ENCODE measurements at places on chromosomes 1 and 21.
A peak's percentile ranks its signal among the peaks of the same experiment; 100 is the strongest.

GRCh38 chr1:228058172-228058948 is 24.1 kb upstream of the ARF1 start:
- no peak for DNase-seq

DNA sequence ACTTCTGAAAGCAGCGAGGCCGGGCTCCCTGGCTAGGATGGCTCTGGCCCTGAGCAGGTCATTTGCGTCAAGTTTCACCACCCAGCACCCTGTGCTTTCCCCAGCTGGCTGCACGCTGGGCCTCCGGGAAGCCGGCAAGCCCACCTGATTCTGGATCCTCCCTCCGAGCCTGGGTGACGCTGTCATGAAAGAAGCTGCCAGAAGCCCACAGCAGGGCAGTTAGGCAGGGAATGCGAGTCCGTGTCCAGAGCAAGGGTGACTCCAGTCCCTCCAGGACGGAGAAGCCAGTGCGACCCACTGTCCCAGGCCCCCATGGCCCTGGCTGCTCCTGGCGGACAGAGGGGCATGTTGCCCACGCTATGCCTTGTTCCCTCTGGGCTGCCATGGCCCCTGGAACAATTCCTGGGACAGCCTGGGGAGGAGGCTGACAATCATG is 44.4 kb upstream of the PCBP3 start:
- no peak for DNase-seq

DNA sequence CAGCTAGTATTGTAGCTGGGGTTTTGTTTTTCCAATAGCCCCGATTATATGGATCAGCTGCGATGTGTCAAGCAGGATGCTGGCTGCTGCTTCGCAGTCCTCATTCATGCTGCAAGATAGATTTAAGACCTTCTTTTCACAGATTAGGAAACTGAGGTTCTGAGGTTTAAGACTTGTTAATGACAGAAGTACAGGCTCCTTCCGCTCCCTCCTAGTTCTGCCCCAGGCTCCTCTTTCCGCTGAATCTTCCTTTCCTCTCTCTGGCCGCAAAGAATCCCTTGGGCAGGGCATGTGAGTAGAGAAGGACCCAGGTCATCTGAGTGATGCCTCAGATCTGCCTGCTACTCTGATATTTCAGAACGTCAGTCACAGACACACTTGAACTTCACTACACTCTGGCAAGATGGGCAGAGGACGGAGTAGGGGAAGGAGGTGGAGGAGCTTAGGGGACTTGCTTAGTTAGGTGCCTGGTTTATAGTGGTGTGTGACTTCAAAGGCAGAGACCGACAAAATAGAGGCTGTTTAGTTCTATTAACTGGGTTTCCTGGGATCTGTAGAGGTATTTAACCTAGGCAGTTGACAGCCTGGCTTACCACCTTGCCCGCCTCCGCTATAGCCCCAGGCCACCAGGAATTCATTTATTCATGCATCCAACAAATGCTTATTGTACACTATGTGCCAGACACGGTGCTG is 4.2 kb downstream of the IGSF21 start:
- DNase-seq: no peak

- DNase-seq: no peak
These were observed 224.9 kb downstream of the BACH1 start for GRCh38 chr21:29523646-29524045.

DNA sequence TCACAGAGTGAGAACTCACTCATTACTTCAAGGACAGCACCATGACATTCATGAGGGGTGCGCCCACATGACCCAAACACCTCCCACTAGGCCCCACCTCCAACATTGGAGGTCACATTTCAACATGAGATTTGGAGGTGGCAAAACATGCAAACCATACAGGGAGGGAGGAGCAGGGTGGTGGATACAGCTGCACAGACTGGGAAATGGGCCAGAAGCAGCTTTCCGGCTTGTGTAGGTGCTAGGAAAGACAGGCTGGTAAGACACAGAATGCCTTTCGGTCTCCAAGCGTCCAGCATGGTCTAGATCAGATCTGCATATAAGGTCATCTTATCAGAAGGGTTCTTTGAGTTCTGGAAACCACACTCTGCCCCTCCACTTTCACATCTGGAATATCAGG is 35.1 kb upstream of the TINAGL1 start:
- no peak for DNase-seq

DNA sequence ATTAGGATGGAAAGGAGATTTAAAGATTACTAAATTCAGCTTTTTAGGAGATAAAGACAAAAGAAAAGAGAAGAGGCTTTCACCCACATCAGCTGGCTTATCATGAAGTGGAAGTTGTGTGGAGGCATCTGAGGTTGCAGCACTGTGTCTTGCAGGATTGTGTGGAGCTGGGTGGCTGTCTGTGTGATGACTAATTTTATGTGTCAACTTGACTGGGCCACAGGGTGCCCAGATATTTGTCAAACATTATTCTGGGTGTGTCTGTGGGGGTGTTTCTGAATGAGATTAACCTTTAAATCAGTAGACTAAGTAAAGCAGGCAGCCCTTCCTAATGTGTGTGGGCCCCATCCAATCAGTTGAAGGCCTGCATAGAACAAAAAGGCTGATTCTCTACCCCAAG is 3.9 kb downstream of the KCNA10 start:
- no peak for DNase-seq

- no peak for DNase-seq
These were observed 74.0 kb downstream of the CACNA1E start for GRCh38 chr1:181557313-181557712.

DNA sequence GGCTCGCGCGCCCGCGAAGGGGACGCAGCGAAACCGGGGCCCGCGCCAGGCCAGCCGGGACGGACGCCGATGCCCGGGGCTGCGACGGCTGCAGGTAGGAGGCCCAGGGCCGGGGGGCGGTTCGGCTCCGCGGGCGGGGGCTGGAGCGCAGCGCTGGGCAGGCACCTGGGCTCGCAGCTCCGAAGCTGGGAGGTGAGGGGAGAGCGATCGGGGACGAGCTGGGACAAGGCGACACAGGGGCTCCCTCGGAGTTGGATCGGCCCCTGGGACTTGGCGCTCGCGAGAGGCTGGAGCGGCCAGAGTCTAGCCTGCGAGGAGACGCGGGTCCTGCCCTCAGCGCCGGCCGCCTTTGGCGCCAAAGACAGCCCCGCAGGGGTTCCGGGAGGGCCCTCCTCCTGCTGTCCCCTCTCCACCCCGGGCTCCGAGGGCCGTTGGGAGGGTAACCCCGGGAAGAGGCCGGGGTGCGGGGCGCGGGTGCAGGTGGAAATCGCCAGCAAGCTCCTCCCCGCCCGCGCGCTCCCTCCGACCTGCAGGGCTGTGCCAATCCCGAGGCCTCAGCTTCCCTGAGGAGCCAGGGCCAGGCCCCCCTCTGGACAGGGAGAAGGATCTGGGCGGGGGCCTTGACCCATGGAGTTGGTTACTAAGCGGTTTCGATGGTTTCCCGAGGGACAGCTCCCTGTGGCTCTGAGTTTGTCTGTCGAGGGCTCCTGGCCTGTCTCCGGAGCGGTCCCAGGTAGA is 401 bp downstream of the TP73 start:
- no peak for DNase-seq

- no peak for DNase-seq
These were observed 33.7 kb downstream of the FAM163A start for GRCh38 chr1:179776831-179777230.

DNA sequence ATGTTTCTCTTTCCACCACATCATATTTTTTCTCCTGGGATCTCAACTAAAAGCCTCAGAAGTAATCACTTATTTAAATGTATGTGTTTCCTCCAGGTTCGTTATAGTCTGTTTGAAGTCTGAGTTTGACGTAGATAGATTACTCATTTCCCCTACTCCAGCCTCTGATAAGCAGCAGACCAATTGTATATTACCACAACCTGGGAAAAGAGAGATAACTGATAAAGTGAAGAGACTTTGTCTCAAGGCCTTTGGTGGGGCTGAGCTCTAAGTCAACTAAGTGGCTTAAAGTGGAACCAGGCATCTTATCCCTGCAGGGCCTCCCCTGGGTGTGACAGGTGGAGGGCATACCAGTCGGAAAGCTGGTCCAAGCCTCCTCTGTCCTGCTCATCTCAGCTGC is 34.9 kb upstream of the CACNA1E start:
- no peak for DNase-seq

DNA sequence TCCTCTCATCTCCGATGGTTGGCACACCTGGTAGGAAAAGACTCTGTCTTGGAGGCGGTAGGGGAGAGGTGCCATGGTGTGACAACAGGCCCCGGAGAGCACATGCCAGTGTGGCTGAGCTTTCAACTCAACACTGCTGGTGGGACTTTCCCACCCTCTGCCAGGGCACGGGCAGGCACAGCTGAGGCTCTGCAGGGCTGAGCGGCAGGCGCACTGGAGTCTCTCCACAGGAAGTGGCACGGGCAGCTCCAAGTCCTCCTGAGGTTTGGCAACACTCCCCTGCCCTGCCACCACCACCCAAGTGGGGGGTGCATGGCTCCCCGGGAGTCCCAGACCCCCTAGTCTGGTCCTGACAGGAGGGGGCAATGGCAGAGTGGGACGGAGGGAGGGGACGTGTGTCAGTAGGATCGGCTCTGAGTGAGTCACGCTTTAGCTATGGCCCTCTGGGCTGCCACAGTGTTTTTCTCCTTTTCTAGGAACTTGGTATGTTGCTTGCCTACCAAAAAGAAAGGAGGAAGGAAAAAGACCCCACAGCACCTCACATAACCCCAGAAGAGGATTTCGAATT is 27.3 kb upstream of the EVA1B start:
- peak; percentile 78 for DNase-seq

GRCh38 chr21:15209224-15209623 is 144.4 kb upstream of the NRIP1 start:
- no peak for DNase-seq

DNA sequence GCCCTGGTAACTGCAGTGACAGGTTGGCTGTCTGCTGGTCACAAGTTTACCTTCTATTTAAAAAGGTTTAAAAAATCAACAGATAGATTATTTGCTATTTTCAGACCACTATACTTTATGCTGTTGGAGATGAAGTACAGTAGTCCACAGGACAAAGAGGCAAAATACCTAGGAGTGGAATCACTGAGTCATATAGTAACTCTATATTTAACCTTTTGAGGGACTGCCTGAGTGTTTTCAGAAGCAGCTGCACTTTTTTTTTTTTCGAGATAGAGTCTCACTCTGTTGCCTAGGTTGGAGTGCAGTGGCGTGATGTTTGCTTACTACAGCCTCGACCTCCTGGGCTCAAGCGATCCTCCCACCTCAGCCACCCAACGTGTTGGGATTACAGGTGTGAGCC is 11.7 kb downstream of the CNIH4 start:
- DNase-seq: peak; percentile 39

DNA sequence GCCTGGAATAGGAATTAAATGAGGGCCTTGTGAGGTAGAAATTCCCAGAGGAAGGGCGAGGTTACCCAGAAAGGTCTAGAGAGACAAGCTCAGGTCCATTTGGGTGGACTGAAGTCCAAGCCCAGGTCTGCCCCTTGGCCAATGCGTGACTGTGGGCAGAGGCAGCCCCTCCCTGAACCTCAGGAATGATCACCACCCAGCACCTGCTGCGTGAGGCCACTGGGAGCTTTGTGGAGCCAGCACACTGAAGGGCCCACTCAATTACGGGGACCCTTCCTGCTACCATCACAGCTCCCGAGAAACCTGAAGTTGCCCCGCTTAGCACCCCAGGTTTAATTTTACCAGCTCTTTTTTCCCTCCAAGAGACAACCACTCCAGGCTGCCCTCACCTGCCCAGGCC is 6.5 kb upstream of the MATN1 start:
- DNase-seq: no peak

GRCh38 chr1:161706482-161707347 is at the start of gene FCRLA:
Gene FCRLA, plus strand, starts transcription at chr1:161707229. Its CDS starts 36 bp downstream, at chr1:161707265.
- DNase-seq: peak; percentile 67

DNA sequence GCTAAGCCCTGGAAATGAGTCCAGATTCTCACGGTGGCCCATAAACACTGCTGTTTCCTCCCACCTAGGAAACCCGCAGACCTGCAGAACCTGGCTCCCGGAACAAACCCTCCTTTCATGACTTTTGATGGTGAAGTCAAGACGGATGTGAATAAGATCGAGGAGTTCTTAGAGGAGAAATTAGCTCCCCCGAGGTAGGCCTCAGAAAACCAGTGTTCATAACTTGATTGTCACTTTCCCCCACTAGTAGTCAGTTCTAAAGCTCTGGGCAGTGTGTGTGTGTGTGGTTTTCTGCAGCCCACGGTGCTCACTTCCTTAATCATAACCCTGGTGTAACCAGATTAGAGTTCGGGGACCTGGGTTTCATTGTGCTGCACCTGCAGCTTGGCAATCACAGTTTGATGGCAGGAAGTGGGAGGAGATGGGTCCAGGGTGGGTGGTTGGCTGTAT is 39.1 kb downstream of the CLIC6 start:
- DNase-seq: no peak

GRCh38 chr1:236522937-236523703 is 662 bp upstream of the LGALS8 start:
- DNase-seq: no peak

- DNase-seq: no peak
These were observed 60.4 kb downstream of the BCAR3 start for GRCh38 chr1:93621246-93621645.

GRCh38 chr21:34874684-34875513 is 174.2 kb downstream of the RUNX1 start:
- no peak for DNase-seq

DNA sequence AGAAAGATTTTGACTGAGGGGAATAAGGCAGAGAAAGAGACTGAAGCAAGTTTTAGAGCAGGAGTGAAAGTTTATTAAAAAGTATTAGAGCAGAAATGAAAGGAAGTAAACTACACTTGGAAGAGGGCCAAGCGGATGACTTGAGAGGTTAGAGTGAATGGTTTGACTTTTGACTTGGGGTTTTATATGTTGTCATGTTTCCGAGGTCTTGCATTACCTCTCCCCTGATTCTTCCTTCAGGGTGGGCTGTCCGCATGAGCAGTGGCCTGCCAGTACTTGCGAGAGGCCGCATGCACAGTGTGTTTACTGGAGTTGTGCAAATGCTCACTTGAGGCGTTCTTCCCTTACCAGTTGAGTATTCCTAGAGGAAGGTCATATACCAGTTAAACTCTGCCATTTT is 13.0 kb upstream of the DENND2D start:
- DNase-seq: peak; percentile 40

GRCh38 chr1:91171898-91172297 is 150.1 kb upstream of the ZNF644 start:
- no peak for DNase-seq

DNA sequence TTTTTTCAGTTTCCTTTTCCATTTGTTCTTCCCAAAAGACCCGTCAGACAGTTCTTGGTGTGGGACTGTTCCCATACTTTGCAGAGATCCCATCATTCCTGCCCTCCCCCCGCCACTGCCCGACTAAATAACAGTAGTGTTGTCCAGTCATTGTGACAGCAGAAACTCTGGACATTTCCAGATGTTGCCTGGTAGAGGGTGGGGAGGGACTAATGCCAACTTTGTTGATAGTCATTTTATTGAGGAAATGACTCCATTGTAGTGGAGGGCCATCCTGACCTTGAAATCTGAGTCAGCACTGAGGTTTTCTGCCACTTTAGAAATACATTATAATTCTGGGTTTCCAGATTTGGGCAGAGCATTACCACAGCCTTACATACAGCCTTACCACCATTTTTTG is 85.4 kb downstream of the CEP350 start:
- no peak for DNase-seq

DNA sequence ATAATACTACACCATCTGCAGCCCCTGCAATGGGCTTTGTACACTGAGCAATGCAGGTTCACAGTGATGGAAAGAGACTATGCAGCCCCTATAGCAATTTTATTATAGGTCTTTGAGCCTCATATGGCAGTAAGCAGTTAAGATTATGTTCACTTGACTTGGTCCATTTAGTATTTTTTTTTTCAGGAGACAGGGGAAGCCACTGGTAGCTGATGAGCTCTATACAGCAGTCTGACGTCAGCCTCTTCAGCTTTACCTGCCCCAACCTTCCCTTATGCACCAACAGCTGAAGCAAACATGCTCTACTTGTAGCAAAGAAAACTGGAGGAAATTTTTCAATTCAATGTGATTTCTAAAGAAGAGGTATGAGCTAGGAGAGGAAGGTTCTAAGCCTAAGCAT is 32.2 kb downstream of the AIDA start:
- no peak for DNase-seq

Data from choroid plexus epithelial cell (primary cell).